Activated CD4-positive, alpha-beta T cell treated with anti-CD3 and anti-CD28 coated beads, Interleukin-2, amount 50 U/mL, for 24 hours (primary cell): ENCODE measurements at places on chromosomes 7 and 10.

DNA sequence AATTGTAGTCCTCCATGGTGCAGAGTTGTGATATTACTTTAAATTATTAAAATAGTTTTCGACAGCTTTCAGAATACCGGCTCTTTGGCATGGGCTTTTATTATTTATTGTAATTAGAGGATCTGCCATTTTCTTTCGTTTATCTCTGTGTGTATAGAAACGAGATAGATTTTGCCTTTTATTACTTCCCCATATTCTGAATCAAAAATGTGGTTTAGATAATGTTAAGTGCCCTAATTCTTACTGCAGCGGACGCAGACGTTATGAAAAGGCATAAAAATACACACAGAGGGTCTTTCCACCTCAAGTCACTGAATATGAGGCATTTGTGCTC lies 1.9 kb upstream of the ARID5B start:
- no peak for DNase-seq

DNA sequence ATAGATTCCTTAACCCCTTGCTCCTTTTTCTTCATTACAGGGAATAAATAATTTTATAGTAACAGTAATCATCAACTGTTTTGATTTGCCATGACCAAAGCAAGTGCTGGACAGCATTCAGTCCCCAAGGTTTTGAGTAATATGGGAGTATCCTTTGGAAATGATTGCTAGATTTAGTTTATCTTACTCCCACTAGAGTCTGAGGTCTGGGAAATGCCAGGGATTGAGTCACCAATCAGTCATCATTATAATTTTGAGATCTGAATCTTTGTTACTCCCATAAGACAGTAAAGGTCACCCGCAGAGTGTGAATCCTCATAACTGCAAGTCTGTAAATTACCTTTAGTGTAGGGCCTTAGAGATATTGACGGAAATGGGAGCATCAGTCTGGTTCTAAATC lies 133.7 kb upstream of the SEMA3E start:
- DNase-seq: no peak

DNA sequence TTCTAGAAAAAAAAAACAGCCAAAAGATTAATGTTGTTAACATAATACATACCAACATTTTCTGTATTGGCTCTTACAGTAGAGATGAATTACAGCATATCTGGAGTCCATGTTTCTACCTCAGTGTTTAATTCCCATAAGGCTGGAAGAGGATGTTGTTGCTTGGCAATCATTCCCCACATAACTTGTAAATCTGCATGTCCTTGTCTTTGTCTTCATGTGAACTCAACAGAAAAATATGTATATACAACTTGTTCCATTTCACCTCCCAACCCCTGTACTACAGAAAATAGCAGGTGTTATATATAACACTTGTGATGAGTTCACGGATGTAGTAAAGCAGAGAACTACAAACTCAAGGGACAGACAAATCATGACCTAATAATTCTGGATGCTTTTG lies 160.9 kb upstream of the SEMA3C start:
- no peak for DNase-seq

DNA sequence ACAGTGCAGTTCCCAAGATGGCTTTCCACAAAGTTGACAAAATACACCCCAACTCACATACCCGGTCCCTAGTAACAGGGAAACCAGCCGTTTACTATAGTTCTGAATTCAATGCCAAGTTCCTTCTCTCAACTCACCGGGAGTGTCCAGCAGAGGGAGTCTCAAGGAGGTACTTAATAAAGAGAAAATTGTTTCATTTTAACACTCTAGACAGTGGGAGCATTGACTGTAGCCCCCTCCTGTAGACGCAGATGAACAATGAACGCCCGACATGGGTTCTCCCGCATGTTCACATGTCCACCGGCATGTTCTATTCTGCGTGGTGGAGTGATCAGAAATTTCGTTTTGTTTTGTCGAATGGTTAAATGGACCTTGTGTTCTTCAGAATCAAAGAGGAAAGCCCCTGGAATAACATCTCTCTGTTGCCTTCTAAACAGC lies 1.9 kb downstream of the HIPK2 start:
- DNase-seq: no peak

DNA sequence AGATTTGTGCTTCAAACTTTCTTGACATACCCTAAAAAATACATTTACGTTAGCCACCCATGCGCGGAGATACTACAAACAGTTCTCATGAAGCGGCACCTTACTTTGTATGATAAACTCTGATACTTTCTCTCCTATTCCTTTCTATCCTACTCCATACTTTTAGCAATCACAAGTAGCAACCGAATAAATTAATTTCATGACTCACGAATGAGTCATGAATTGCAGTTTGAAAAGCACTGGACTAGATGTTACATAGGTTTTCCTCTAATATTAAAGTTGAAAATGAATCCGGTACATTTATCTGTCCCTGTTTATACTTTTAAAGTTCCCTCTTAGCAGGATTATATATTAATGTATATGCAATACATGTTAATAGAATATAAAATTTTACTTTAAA lies 67.6 kb downstream of the CUBN start:
- no peak for DNase-seq

DNA sequence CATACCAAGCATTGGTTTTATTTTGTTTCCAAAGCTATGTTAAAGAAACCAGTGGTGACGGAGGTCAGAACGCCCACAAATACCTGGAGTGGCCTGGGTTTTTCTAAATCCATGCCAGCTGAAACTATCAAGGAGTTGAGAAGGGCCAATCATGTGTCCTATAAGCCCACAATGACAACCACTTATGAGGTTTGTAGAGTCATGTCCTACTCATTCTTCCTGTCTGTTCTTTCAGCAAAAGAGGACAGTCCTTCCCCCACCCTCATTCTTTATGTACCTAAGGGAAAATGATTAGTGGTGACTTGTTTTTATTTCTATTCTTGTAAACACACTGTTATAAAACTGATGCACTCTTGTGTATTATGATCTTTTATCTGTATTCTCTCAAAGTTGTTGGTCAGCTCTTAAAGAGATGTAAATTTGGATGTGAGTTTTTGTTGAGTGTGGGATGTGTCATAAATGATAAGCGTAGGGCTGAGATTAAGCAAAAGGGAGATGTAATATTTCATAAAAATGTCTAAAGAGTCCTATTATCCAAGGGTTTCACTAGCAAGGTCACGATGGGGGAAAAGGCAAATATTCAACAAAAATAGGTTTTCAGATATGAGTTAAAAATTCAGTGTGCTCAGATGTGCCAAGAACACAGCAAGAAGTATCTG lies 294.4 kb downstream of the BICC1 start:
- DNase-seq: no peak

DNA sequence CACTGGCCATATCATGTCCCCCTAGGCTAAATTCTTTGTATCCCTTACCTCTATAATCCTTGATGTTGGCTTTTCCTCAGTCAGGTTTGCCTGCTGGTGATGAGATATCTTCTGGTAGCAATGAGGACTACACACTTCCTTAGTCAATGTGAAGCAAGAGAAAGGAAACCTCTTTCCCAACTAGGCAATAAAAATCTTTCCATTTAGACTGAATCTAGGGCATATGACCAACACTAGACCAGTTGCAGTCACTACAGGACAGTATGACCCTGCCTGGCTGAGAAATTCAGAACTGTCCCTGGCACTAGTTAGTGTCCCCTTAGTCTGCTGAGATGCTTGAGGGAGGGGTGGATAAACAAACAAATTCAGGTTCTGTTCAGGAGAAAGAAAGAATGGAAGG lies 142.6 kb downstream of the RNLS start:
- DNase-seq: no peak

DNA sequence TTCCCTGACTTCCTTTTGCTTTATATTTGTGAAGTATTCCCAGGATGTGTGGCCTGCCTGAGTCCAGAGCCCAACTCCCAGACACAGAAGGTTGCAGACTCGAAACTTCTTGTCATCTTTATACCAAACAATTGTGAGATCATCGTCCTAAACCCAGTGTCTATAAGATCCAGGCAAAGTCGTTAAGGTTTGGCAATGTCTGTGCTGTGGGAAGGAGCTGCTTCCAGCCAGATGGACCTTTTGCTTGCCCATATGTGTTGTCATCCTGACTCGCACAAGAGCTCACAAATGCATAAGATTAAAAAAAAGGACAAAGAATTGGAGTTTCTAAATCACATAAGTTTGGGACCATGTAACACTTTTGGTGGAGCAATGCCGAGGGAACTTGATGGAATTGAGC lies 37.0 kb downstream of the WNT2 start:
- no peak for DNase-seq

GRCh38 chr10:64484811-64485330 lies 963.7 kb downstream of the REEP3 start:
- no peak for DNase-seq

- DNase-seq: no peak
Measured at GRCh38 chr7:68074242-68074641, 1077.6 kb downstream of the TYW1 start.

DNA sequence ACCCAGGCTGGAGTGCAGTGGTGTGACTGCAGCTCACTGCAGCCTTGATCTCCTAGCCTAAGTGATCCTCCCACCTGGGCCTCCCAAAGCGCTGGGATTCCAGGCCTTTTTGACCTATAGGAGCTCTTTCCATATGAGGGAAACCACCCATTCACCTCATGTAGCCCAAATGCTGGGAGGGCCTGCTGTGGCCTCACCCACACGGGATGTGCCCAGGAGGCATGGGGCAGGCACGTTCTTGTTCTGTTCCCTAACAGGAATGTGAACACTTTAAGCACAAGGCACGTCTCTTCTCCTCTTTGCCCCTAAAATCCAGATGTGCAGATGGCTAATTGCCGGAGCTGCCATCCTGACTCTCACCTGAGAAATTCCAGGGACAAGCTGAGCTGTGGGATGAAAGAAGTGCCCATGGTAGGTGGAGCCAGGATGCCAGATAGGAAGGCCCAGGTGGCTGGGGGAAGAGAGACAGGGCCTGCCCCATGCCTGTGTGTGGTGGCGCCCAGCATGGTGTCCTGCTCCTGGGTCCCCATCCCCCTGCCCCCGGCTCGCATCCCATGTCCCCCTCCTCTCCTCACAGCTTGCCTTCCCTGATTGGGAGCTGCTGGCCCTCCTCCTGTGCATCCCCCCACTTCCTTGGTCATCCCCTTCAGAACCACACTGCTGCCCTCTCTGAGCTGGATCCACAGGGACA lies 17.3 kb downstream of the CAMK2B start:
- no peak for DNase-seq

- no peak for DNase-seq
Measured at GRCh38 chr10:29130190-29130673, 158.6 kb upstream of the LYZL1 start.

DNA sequence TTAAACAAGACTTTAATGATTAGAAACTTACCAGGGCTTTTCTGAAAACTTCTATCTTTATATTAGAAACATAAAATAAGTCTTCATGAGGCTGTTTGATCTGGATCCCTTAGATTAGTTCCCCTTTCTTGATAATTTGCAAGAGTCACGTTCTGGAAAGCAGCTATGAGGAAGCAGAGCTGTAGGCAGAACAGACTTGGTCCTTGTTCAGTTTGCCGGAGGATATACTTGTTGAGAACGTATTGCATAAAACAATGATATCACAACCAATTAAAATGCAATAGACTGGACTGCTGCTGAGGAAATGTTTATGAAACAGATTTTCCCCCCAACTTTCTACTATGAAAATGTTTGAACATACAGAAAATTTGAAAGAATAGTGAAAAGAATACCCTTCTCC lies 2.8 kb downstream of the SAMD9L start:
- no peak for DNase-seq

DNA sequence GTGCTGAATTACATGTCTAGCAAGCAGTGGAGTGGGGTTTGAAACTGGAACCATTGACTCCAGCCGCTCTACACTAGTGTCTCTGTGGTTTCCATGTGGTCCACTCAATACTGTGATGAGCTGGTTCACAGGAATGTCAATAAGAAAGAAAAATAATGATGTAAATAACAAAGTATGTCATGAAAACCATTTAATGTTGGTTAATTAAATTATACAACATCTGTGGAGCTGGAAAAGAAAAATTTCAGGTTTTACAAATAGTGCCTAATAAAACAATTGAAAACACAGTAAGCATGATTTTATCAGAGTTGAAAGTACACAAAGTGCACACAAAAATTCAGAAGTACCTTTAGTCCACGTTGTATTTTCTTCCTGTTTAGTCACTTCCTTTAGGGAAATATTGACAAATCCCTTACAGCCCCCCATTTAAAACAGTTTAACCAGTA lies 28.7 kb upstream of the NAMPT start:
- no peak for DNase-seq

GRCh38 chr10:132464256-132465192 lies 67.5 kb downstream of the PWWP2B start:
- no peak for DNase-seq

DNA sequence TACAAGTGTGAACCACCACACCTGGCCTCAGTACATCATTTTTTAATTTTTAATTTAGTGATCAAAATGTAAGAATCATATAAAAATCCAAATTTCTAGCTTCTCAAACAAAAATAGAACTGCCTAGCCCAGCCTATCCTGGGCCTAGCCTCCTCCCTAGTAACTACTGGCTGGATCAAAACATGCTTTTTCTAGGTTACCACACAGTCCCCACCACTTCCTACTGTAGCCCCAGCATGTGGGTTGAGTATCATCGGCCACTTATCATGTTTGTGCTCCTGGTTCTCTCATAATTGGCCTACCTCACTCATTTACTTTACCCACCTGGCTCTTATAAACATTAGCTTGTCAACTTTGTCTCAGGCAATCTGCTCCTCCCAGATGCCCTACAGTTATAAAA lies 52.9 kb downstream of the DNAJC12 start:
- no peak for DNase-seq

GRCh38 chr7:74164985-74165456 lies 9.1 kb upstream of the EIF4H start:
- DNase-seq: no peak

DNA sequence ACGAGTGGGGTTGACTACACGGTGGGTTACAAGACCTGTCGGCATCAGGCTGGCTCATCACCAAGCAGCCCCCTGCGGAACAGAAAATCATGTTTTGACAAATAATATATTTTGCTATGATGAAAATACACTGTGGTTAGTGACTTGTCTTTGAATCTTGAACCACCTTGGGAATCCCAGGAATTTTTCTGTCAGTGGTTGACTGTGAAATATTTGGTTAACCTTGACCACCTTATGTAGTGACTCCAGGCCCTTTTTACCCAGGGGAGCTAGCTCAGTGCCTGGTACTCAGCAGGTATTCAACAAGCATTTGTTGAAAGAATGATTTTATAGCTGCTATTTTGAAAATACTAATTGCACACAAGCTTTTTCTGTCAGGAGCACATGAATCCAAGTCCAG lies 406.0 kb downstream of the PHF14 start:
- DNase-seq: no peak

GRCh38 chr10:75744261-75744660 lies 312.8 kb downstream of the LRMDA start:
- DNase-seq: no peak
